Stimulated activated CD4-positive, alpha-beta T cell treated with anti-CD3 and anti-CD28 coated beads, TNF-alpha, amount 100 ng/mL, for 24 hours (primary cell): ENCODE measurements at places on chromosomes 16 and 17.

GRCh38 chr16:85916141-85916890 is 17.4 kb downstream of the IRF8 start:
- DNase-seq = no peak

- no peak for DNase-seq
Observed at GRCh38 chr17:4503283-4504025, 4.8 kb downstream of the SPNS2 start.

GRCh38 chr16:85924675-85925074 is 25.7 kb downstream of the IRF8 start:
- peak; percentile 65 for DNase-seq

- DNase-seq = no peak
Observed at GRCh38 chr17:67032382-67032781, 12.0 kb upstream of the CACNG1 start.

GRCh38 chr17:75854881-75855309 is 240 bp downstream of the WBP2 start:
- no peak for DNase-seq

GRCh38 chr16:51113236-51114125 is 37.6 kb downstream of the SALL1 start:
- DNase-seq = no peak

GRCh38 chr17:15266325-15267125 is 1.4 kb upstream of the PMP22 start:
- DNase-seq = no peak

GRCh38 chr16:69924041-69924775 is 26.9 kb upstream of the CLEC18A start:
- no peak for DNase-seq

- no peak for DNase-seq
Observed at GRCh38 chr17:1420163-1420562, 20.1 kb upstream of the YWHAE start.

- DNase-seq = no peak
Observed at GRCh38 chr16:64375391-64375980, 746.4 kb downstream of the CDH11 start.

DNA sequence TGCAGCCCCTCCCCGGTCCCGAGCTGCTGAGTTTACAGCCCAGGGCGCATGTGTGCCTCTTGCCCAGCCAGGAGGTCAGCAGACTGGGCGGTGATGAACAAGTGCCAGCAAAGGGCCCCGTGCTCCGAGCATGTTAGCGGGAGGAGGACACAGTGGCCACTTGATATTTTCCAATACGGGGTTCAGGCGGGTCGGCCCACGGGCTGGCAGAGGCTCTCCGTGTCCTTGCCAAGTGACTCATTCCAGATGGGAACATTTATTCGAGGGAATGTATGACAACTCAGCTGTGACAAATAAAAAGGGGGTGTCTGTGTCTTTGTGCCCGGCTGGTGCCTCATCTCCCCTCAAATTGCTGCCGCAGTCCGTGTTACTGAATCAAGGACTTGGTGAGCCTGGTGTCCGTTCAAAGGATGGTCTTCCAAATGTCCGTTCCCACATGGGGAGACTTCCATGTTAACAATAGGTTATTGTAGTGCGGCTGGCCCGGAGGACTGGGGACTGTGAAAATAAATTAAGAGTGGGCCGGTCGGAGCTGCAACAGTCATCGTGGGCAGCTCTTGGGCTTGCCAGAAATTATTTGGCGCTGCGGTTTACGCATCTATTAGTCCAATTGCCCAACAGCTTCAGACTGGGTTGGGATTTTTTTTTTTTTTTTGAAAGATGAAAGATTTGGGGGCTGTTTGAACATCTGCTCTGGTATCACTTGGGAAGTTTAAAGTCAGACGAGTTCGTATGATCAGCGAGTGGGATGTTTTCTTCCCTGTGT is 174.0 kb upstream of the CIBAR2 start:
- DNase-seq = no peak

- no peak for DNase-seq
Observed at GRCh38 chr17:65155622-65156021, 18.5 kb downstream of the RGS9 start.

- no peak for DNase-seq
Observed at GRCh38 chr17:73910821-73911515, 266.7 kb upstream of the SDK2 start.

DNA sequence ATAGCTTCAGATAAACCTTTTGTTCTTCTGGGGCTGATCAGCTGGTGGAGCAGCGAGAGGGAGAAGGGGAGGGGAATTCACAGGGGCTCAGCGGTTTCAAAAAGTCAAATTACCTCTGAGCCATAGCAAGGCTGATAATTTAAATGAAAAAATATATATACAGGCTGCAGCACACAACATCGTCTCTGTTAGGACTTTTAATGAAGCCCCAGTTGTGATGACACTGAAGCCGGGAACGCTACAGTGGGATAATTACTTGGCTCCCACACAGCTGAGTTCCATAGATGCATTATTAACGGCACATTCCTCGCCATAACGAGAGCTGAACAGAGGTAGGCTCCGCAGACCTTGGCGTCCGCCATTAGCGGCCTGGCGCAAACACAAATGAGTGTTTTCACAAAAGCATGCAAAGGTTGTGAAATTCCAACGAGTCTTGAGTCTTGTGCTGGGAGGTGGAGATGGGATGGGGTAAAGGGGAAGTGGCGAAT is 216.0 kb downstream of the C16orf78 start:
- no peak for DNase-seq

DNA sequence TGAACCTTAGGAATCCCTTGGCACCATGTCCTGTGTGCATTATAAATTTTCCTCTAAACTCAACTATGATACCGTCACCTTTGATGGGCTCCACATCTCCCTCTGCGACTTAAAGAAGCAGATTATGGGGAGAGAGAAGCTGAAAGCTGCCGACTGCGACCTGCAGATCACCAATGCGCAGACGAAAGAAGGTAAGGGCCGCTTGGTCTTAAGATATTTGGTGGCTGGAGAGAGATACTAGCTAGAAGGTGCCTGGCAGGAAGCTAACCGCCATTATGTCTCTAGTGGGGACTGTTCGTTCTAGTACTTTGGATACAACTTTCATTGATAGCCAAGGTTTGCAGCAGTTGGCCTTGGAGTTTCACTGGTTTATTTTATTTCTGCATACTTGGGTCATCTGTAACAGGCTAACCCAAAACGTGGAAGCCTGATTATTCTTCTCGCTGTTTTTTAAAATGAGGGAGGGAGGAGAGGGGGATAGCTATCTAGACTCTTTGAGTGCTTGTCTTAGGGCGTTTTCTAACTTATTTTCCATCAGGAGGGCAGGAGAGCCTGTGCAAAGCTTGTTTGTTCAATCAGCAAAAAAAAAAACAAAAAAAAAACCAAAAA is 1.3 kb downstream of the RBBP6 start:
- no peak for DNase-seq

GRCh38 chr17:43740541-43740940 is 18.1 kb downstream of the SOST start:
- DNase-seq = no peak

GRCh38 chr16:87391324-87391949 is 699 bp upstream of the MAP1LC3B start:
- no peak for DNase-seq

- DNase-seq = no peak
Observed at GRCh38 chr17:58306131-58306951, 22.3 kb downstream of the TSPOAP1 start.

- no peak for DNase-seq
Observed at GRCh38 chr16:73978407-73978784, 318.2 kb upstream of the PSMD7 start.

DNA sequence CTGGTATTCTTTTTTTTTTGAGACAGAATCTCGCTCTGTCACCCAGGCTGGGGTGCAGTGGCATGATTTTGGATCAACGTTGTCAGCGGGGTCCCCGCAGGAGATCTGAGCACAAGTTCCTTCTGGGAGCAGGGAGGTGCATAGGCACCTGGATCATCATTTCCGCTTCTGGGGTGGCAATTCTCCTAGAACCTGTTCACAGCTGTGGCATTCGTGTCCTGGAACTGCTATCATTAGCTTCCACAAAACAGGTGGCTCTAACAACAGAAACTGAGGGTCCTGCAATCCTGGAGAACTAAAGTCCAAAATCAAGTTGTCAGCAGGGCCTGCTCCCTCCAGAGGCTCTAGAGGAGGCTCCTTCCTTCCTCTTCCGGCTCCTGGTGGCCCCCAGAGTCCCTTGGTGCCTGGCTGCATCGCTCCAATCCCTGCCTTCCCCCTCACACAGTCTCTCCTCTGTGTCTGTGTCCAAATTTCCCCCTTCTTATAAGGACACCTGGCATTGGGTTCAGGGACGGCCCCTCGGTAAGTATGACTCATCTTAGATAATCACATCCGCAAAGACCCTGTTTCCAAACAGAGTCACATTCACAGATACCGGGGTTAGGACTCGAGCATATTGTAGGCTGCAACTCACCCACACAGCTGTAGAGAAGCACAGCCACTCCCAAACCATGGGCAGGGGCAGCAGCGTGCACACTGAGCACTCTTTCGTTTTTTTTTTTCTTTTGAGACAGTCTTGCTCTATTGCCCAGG is 43.5 kb upstream of the KLHDC4 start:
- DNase-seq = no peak

- no peak for DNase-seq
Observed at GRCh38 chr16:370979-371514, 709 bp upstream of the MRPL28 start.

GRCh38 chr16:88639231-88640038 is 1.1 kb downstream of the IL17C start:
- no peak for DNase-seq

- no peak for DNase-seq
Observed at GRCh38 chr17:38418062-38418692, 10.1 kb upstream of the ARHGAP23 start.

- peak; percentile 38 for DNase-seq
Observed at GRCh38 chr17:49210158-49211029, at the start of the genes ABI3 and GNGT2. Gene ABI3 (plus strand): TSS chr17:49210707. CDS start chr17:49210725, 18 bp downstream. Gene GNGT2 (minus strand): TSS chr17:49210574. CDS start chr17:49207422, 3,152 bp downstream.

- DNase-seq = no peak
Observed at GRCh38 chr17:80901319-80901718, 90.3 kb upstream of the CHMP6 start.

GRCh38 chr17:21104608-21105007 is 22.2 kb upstream of the DHRS7B start:
- DNase-seq = no peak

DNA sequence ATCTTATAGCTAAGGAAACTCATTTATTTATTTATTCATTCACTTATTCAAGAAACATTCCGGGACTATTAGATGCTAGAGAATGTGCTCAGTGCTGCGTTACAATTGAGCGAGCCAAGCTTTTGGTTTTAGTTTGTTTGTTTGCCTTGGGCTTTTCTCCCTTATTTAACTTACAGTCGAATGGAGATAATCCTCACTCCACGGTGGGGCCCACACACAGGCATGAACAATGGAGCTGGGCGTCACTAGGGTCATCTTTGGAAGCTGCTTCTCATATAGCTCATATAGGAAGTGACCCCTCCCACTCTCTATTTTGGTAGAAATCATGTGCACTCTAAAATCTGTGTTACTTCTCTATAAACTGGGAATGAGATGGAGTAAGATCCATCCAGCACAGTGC is 210.0 kb downstream of the TMEM114 start:
- no peak for DNase-seq

DNA sequence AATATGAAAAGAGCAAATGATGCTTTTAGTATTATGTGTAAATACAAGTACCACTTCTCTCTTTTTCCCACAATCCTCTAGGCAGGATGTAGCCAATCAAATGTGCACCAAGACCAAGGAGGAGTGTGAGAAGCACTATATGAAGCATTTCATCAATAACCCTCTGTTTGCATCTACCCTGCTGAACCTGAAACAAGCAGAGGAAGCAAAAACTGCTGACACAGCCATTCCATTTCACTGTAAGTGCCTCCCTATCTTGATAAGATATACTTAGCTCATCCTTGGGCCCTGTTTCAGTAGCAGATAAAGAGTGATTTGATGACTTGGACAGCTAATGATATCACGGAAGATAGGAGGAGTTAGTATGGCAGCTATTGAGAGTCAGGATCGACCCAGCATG is 33.7 kb downstream of the TADA2A start:
- DNase-seq = no peak

GRCh38 chr17:40330850-40331470 is 22.0 kb downstream of the RARA start:
- no peak for DNase-seq

DNA sequence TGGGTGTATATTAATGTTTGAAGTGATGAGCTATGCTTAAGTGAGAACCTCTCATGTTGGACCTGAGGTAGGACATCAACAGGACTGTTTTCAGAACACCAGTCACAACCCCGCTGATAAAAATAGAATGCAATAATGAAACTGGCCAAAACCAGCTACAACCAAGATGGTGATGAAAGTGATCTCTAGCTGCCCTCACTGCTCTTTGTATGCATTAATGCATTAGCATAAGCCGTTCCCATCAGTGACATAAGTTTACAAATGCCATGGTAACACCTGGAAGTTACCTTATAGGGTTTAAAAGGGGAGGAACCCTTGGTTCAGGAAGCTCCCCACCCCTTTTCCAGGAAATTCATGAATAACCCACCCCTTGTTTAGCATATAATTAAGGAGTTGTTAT is 672.5 kb upstream of the EEF2KMT start:
- no peak for DNase-seq

GRCh38 chr16:57127037-57127763 is 34.8 kb downstream of the CPNE2 start:
- no peak for DNase-seq

GRCh38 chr16:79360267-79360666 is 240.3 kb downstream of the MAF start:
- no peak for DNase-seq

DNA sequence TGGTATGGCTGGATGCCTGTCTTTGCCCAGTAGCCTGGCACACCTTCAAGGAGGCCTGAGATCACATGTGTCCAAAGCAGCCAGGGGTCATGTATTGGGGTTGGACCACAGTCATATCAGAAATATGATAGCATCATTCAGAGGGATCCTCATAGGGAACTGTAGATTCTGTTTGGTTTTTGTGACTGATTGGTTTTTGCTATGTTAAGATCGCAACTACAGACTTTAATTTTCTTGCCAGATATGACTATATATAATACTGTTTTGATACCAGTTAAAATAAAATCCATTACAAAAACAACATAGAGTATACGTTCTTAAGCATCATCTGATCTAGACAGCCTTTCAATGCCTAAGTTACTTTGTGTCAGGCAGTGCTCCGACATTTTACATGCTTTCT is 11.8 kb upstream of the SMPD3 start:
- no peak for DNase-seq

- no peak for DNase-seq
Observed at GRCh38 chr16:20166531-20167235, 93.0 kb upstream of the GPR139 start.

GRCh38 chr17:34615326-34615725 is 35.9 kb downstream of the TMEM132E start:
- DNase-seq = no peak

GRCh38 chr17:3834811-3835210 is 11.2 kb downstream of the NCBP3 start:
- DNase-seq = no peak

GRCh38 chr17:8859027-8859803 is 8.3 kb downstream of the PIK3R6 start:
- DNase-seq = no peak

GRCh38 chr17:20098314-20098713 is 89.2 kb downstream of the SPECC1 start:
- DNase-seq = no peak

GRCh38 chr17:79836972-79837887 is 2.0 kb downstream of the CBX4 start:
- DNase-seq = no peak

GRCh38 chr16:74216319-74216718 is 80.3 kb upstream of the PSMD7 start:
- no peak for DNase-seq

- DNase-seq = no peak
Observed at GRCh38 chr16:74942566-74942965, 42.4 kb downstream of the WDR59 start.

- DNase-seq = peak; percentile 88
Observed at GRCh38 chr17:45225964-45226530, 4.4 kb downstream of the FMNL1 start.

GRCh38 chr16:1961651-1962067 is 2.3 kb downstream of the NDUFB10 start:
- no peak for DNase-seq
